Activated CD8-positive, alpha-beta memory T cell treated with anti-CD3 and anti-CD28 coated beads for 4 hours (primary cell): ENCODE measurements at places on chromosomes 4 and X.

GRCh38 chrX:54978448-54978847 is 15.5 kb downstream of the PFKFB1 start:
- no peak for DNase-seq

GRCh38 chrX:79557212-79557611 is 190.1 kb upstream of the ITM2A start:
- no peak for DNase-seq

- no peak for DNase-seq
Observed at GRCh38 chr4:69833251-69833650, 26.7 kb downstream of the SULT1E1 start.

DNA sequence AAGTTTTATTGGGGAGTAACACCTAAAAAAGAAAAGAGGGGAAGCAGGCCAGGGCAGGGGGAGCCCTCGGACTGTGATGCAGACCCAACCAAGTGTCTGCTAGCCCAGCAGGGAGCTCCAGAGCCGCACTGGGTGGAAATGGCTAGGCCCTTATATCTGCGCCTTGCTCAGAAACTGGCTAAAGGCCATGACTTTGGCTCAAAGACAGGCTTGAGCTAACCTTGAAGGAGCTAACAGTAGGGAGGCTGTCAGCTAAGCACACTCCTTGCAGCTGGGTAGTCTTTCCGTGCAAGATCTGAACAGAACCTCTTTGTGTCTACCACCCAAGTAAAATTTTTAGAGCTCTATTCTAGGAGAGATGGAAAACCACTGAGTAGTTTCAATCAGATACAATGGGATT is 43.0 kb downstream of the SEPSECS start:
- DNase-seq: no peak

DNA sequence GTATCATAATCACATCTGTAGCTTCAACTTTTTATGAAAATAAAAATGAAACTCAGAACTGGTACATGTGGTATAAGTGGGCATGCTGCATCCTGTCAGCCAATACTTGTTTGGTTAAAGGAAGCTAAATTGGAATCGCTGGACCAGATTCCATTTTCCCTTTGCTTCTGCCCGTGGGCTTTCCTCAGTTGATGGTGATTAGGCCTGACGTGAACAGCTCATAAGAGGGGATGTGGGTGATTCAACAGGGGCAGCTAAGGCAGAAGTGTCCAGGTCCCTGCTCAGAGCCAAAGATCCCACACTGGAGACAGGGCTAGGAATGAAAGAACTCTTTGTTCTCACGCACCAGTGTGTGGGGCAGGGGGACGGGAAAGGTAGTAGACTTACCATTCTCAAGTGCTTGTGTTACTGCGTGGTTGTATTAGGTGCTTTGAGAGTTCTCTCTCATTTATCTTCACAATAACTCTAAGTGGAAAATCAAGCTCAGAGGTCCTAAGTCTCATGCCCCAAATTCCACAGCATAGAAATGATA is 63.2 kb upstream of the GUCY1A1 start:
- DNase-seq: no peak

GRCh38 chr4:189069772-189070171 is 870.9 kb upstream of the FRG1 start:
- DNase-seq: no peak

DNA sequence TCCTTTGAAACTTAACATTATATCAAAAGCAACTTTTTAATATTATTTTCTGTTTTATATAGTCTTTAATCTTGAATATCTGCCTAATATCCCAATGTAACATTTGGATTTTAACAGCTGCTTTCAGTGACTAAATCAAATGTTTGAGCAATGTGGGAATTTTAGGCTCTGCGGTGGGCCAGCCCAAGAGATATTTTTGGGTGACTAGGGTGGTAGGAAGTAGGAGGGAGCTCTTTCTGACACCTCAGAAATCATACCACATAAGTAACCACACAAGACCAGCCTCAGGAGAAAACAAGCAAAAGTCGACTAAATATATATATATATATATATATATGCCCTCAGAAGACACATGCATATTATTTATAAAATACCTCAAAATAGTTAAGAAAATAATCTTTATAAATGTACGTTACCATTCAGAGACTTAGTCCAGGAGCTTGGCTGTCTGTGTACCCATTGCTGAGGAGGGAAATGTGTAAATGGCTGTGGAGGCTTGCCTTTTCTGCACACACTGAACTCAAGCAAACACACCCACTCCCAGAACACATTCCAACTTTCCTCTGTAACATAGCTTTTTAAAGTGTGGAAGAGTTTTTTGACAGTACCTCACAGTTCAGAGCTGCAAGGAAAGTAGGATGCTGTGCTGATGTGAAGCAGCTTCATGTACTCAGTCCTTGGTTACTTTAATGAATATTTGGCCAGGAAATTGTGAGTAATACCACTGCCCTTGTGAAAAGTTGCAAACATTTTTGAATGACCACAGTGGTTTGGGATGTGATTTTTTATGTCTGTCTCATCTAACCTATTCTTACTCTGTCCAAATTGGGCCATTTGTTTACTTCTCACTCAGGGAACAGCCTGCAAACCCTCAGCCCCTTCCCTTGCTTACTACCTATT is at the start of gene RTL3:
TSS of gene RTL3 (minus strand) at position 484 of the 900 bp plus-strand sequence. CDS start 908 bp downstream, outside the sequence.
- DNase-seq: no peak

DNA sequence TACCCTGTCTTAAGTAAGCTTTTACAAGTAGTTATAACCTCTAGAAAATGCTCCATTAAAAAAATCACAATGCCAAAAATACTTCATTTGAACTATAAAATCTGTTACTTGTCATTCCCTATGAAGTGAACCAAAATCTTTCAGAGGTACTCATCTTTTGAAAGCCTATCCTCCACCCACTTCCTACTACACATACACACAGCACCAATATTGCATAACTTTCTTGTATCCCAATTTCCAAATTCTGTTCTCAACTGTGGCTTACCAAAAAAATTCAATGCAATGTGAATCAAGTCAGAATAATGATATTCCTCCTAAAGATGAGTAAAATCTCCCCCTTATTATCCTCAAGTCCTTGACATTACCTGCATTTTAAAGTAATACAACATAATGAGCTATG is 15.9 kb downstream of the DHX15 start:
- DNase-seq: no peak

- DNase-seq: no peak
Observed at GRCh38 chr4:95107004-95107403, 349.2 kb downstream of the BMPR1B start.

GRCh38 chrX:145405012-145405411 is 157.7 kb downstream of the SPANXN1 start:
- no peak for DNase-seq

GRCh38 chr4:74522251-74522991 is 77.5 kb downstream of the AREG start:
- DNase-seq: no peak

DNA sequence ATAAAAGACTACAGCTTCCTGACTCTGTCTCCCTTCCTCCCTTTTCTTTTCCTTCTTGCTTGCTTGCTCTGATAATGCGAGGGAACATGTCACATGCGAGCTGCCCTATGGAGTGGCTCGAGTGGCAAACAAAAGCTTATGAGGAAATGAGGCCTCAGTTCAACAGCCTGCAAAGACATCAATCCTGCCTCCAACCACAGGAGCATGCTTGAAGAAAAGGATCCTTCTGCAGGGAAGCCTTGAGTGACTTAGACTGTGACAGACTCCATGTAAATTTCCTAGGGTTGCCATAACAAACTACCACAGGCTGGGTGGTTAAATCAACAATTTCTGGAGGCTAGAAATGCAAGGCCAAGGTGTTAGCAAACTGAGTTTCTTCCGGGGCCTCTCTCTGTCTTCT is 152.5 kb downstream of the NR3C2 start:
- DNase-seq: no peak

- no peak for DNase-seq
Observed at GRCh38 chr4:59063015-59063720, 1953.0 kb upstream of the IGFBP7 start.

DNA sequence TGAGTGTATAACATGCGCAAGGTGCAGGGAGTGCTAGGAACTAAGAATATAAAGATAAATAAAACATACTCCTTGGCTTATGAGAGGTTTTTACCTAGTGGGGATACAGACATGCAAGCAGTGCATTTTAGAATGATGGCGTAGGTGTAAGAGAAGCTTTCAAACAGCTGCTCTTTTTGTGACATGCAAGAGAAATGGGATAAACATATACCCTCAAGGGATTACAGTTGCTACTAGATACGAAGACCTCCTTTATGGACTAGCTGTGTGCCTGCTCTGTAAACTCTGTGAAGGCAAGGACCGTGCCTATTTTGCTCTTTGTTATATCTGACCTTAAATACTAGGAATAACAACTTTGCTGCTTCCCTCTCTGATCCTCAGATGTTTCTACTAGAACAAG is 39.0 kb upstream of the SLITRK4 start:
- DNase-seq: no peak

DNA sequence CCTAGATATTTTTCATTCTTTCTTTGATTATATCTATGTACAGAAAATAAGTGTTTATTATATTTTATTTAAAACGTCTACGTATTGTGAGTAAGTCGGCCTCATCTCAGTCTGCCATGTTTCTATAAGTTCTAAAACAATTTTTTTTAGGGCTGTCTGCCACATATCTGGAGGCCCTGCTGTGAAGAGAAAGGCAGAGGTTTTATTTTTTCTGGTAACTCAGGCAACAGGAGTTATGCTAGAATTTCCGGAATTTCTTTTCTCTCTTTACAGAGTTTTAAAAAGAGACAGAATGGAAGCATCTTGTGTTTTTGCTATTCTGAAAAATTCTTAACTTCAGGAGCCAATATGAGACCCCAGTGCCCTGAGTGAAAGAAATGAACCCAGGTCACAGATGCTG is 1124.0 kb upstream of the TENM3 start:
- DNase-seq: no peak

DNA sequence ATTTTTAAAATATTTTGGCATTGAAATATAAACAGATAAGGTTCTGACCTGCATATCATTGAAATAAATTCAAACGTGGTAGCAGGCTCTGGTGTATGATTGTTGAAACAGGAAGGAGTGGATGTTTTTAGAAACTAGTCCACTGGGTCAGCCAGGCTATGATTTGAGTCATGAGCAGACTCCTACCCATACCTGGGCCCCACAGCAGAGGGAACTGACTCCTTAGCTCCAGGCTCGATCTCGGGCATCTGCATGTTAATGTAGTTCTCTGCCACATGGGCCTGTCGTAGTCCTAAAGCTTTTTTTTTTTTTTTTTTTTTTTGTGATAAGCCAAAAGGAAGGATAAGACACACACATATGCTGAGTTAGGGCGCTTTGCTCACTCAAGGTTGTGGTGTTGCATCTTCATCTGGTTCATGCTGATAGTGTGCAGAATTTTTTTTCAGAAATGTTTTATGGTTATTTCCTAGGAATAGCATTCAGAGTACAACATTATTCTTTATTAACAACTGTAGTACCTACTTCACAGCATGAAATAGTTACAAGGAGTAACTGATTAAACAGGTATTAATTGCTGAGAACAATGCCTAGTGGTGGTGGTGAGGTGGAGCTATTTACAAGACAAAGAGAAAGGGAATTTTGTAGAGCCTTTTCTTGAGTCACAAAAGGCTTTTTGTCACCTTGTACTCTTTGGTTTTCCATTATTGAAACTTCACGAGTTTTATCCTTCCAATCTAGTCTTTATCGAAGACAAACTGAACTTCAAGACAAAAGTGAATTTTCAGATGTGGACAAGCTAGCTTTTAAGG is 27.3 kb downstream of the OFD1 start:
- DNase-seq: no peak

DNA sequence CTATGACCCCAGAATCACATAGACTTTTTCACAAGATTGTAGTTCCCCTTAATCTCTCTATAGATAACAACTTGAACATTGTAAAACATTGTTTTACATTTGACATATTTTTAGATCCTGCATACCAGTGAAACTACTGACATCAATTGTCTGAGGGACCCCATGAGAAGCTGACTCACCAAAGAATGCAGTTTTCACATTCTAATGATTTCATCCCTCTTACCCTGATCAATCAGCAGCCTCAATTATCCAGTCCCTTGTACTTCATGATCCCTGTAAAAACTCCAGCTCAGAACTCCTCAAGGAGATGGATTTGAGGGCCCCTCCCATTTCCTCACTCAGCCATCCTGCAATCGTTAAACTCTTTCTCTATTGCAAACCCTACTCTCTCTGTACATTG is 411.0 kb upstream of the NDST3 start:
- no peak for DNase-seq

DNA sequence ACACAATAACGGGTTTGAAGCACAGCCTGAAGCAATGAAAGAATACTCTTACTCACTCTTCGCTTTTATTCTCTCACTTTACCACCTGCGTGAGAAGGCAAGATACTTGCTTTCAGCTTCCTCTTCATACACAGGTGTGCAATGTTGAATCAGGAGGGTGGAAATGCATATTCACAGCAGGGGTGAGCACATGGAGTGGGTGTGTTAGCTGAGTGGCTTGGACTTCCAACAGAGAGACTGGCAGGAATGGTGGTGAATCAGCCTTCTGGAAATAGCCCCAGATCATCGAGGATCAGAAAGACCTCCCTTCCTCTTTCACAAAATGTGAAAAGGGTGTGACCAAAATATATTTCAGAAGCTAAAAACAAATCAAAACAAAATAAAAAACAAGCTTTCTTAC is 521.2 kb downstream of the STIM2 start:
- no peak for DNase-seq

DNA sequence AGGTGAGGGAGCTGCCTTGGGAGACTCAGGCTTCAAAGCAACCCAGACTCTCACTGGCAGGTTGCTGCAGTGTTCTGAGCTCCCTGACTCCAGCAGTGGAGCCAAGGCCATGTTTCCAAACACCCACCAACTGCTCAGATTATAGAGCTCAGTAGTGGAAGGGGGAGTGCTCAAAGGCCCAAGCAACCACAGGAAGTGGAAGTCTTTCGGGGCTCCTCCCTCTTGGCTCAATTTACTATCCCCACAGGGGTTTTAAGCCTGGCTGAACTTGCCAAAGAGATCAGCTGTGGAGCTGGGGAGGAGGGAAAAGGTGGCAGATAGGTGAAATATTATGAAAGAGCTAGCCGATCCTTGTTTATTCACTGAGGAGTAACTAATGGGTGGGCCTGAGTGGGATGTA is 82.5 kb downstream of the HPRT1 start:
- no peak for DNase-seq

- no peak for DNase-seq
Observed at GRCh38 chr4:158767451-158767850, 1.4 kb upstream of the FNIP2 start.

DNA sequence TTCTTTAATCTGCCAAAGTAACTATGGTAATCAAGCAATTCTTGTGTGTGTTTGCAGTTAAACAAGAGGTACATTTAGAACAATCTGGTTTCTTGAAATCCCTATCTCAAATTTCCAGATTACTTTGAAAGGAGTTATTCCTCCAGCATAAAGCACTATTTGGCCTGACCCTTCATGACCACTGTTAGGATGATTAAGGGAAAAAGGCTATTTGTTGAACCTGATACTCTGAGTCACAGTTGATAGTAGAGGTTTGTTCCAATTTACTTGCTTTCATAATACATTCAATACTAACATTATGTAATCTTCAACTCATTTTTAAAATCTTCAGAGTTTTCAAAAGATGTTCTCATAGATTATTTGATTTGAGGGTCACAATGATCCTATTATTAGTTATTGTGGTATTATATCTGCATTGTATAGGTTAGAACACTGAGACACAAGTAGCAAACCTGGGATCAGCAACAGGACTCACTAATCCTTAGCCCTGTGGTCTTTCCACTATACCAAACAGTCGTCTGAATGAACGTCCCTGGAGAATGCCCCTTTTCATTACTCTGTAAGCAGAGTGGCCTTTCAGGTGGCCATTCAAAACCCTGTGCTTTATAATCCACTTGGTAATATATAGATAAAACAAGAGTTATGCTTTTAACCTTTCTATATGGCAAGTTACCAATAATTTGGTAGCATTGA is 8.1 kb upstream of the NDST4 start:
- no peak for DNase-seq
